ENCODE measurements at places on chromosomes 13 and 19. TPM values are rescaled to one million over a fixed set of nuclear protein-coding genes. Genes with fewer than 3 reads are reported as not detected.

Gene CACNA1A
- total RNA-seq: 0.58 TPM

Gene PAN3
- 19.0 TPM for total RNA-seq

Gene IPO5
- 115 TPM for total RNA-seq

Gene PSG1
- not detected for total RNA-seq

Gene THSD1
- total RNA-seq: 12.5 TPM

Gene WDR18
- 48.5 TPM for total RNA-seq

Gene TUBA3C
- total RNA-seq: not detected

Gene MBOAT7
- total RNA-seq: 83.8 TPM

Gene BRSK1
- total RNA-seq: 15.3 TPM

Gene GSK3A
- total RNA-seq: 42.0 TPM

Gene ONECUT3
- total RNA-seq: not detected

Gene CRLF1
- 15.3 TPM for total RNA-seq

Gene MAP1S
- 61.3 TPM for total RNA-seq

DNA sequence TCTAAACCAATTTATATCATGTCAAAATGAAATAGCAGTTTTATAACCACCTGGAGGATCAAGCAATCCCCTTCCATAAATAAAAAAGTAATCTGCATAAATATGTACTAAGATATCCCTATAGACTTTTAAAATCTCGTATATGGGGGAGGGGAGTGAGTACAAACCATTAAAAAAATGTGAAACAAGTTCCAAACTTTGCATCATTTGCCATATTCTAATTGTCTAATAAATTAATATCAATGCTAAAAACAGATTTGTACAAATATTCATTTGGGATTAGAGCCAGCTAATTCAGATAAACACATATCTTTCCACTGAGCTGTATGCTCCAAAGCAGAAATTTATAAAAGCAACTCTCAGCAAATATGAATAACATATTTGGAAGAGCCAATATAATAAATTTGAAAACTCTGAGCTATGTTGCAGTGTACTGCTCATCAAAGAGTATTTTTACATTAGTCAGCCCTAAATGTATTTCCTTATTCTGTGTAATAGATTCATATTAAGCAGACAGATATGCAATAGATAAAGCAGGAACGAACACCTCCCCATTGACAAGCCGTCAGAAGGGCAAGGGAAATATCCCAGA is 970.2 kb downstream of the EFNB2 start:
- DNase-seq: no peak

GRCh38 chr19:12975221-12975741 is 5.9 kb downstream of the DAND5 start:
- no peak for DNase-seq

DNA sequence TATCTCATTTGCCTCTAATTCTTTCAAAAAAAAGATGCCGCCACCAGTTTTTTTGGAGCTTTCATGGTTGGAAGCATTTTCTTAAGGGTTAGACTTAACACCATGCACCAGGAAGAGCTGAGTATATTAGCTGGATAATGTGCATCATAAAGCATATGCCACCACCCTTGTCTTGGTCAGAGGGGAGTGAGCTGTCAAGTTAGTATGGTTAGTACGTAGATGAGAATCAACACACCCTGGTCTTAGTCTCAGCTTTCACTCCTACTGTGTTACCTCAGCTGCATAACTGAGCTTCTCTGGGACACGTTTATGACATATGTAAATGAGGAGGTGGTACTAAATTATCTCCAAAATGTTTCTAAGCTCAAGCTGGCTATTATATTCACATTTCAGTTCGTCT is 415.6 kb downstream of the DCT start:
- DNase-seq: no peak

DNA sequence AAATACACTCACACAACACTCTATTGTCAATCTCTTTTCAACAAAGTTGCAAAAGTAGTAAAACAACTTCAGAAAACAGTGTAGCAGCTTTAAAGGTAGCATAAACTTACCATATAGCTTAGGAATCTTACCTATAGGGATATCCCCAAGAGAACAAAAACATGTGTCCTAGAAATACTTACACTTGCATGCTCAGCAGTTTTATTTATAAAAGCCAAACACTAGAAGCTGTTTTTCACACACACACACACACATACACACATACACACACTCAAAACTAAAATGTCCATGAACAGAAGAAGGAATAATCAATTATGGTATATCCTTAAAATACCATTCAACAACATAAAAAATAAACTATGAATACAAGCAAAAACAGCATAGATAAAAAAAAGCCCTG is 11.7 kb downstream of the ZNF773 start:
- DNase-seq: no peak

DNA sequence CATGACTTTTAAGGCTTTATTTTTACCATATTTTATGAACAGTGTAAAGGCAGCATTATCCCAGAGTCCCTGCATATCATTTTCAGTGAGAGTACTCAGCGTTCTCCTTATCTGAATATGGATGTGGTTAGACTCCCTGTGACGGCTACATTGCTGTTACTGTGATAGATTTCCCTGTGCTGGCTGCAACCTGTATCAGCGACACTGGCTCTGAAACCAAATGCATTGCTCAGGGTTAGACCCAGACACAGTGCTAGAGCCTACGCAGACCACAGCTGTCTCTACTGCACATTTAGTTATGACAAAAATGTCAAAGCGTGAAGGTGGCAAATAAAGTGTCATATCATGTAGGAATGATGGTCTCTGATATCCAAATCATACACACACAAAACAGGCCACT is 138.0 kb downstream of the ENOX1 start:
- no peak for DNase-seq

- no peak for DNase-seq
Measured at GRCh38 chr13:110232142-110232541, 74.8 kb downstream of the COL4A1 start.

DNA sequence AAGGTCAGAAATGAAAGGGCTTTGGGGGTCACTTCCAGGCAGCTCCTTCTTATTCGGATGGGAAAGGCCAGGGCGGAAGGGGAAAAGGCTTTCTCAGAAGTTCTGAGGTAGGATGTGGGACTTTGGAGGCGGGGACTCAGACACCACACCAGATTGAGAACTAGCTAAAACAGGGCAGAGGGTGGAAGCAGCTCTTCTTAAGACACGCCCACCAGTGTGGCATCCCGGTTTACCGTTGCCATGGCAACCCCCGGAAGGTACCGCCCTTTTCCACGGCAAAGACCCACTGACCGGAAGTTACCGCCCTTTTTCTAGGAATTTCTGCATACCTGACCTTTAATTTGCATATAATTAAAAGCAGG is 3.8 kb upstream of the LILRA5 start:
- peak; percentile 32 for DNase-seq

GRCh38 chr13:77528834-77529500 is 6.5 kb upstream of the SCEL start:
- DNase-seq: no peak

- DNase-seq: no peak
Measured at GRCh38 chr13:107170270-107170931, 602.5 kb upstream of the ARGLU1 start.

DNA sequence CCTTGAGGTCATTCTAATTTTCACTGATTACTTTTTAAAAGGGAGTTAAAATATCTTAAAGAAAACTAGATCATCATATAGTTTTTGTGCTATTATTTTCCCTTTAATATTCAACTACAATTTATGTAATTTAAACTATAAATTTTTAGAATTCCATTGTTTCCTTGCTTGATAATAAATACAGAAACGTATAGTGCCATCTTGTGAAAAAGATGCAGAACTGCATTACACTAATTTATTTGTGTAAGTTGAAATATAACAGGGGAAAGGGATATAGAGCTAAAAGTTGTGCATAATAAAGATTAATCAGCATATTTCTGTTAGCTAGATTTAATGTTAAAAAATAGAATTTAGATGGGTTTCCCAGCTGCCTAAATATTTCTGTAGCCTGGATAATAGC is 61.5 kb upstream of the TDRD3 start:
- no peak for DNase-seq

- DNase-seq: no peak
Measured at GRCh38 chr19:28985201-28985600, 227.8 kb downstream of the UQCRFS1 start.

GRCh38 chr19:56106993-56107392 is 14.1 kb downstream of the ZNF787 start:
- no peak for DNase-seq

GRCh38 chr13:79440958-79441528 is 35.0 kb upstream of the RBM26 start:
- no peak for DNase-seq

- no peak for DNase-seq
Measured at GRCh38 chr13:40341096-40341471, 325.4 kb downstream of the FOXO1 start.

DNA sequence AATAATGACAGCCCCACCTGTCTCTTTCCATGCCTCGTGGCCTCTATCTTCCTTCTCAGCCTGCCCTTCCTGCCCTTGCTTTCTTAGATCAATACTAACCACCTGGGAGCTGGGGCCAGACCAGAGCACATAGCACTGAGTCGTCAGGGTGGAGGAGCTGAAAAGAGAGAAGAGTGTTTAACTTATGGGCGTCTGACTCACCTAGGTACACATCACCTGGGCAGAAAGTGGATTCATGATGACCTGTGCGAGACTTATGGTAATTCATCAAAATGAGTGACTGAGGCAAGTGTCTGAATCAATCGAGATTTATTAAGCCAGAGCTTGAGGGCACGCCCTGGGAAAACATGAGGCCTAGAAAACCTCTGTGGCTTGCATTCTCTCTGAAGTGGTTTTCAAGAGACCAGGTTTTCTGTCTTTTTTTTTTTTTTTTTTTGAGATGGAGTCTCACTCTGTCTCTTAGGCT is 19.2 kb downstream of the CEACAM6 start:
- no peak for DNase-seq

GRCh38 chr19:34120846-34121639 is 51.3 kb upstream of the LSM14A start:
- no peak for DNase-seq

GRCh38 chr19:51123381-51123800 is 1.3 kb upstream of the SIGLEC9 start:
- peak; percentile 50 for DNase-seq

DNA sequence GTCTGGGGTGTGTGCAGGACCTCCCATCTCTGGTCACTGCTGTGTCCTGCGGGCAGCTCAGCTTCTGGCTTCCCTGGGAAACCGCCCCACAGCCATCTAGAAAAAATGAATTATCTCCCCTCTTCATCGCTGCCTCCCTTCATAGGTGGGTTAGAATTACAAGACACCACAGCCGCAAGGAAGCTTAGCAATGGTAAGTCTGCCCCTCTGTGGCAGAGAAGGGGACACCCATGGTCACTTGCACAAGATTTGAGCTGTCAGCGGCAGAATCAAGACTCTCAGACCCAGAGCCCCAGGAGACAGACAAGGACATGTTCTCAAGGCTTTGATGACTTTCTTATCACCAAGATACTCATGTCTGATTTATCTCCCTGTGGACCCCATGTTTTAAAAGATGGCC is 110.8 kb upstream of the PABPC3 start:
- no peak for DNase-seq

DNA sequence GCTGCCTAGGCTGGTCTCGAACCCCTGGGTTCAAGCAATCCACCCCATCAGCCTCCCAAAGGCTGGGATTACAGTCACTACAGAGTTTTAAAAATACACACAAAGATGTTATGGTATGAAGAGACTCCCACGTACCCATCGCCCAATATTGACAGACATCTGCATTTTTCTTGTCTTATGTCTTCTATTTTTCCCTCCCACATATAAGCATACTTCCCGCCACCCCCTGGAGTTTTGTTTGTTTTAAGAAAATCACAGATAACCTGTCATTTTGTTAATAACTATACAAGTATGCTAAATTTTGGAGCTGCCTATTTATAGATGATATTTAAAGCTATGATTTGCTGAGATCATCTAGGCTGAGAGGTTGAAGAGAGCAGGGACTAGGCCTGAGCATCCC is 6.2 kb upstream of the SMG9 start:
- DNase-seq: no peak

DNA sequence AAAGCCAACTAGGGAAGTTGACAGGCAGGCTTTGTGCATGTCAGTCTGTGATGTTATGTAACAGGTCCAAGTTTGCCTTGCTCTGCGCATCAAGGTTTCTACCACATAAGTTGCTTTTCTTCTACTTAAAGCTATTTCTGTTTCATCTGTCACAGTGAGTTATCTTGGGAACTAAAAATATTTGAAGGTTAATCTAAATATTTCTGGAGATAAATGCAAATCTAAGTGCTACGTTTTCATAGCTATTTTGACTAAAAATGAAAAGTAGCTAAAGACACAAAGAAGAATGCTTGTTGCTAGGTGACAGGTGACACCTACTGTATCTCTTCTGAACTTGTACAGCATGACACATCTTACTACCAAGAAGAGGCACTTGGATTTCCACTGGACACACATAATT is 135.6 kb downstream of the KLF12 start:
- DNase-seq: no peak

- no peak for DNase-seq
Measured at GRCh38 chr13:26075498-26075897, 23.7 kb upstream of the SHISA2 start.

DNA sequence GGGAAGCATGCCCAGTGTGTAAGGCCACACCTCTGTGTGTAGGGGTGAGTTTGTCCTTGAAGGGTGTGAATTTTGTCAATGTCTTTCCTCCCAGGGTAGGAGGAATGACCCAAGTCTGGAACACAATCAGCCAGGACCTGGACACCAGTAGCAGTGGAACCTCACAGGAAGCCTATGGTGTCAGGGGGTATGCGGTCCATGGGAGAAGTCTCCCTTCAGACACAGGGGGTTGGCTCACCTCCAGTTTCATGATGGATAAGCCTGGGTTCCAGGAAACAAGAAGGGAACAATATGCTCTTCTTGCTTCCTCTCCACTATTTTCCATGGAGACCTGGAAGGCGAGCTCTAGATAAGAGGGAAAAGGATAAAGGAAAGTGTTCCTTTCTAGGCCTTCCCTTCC is 23.9 kb downstream of the B3GLCT start:
- no peak for DNase-seq

DNA sequence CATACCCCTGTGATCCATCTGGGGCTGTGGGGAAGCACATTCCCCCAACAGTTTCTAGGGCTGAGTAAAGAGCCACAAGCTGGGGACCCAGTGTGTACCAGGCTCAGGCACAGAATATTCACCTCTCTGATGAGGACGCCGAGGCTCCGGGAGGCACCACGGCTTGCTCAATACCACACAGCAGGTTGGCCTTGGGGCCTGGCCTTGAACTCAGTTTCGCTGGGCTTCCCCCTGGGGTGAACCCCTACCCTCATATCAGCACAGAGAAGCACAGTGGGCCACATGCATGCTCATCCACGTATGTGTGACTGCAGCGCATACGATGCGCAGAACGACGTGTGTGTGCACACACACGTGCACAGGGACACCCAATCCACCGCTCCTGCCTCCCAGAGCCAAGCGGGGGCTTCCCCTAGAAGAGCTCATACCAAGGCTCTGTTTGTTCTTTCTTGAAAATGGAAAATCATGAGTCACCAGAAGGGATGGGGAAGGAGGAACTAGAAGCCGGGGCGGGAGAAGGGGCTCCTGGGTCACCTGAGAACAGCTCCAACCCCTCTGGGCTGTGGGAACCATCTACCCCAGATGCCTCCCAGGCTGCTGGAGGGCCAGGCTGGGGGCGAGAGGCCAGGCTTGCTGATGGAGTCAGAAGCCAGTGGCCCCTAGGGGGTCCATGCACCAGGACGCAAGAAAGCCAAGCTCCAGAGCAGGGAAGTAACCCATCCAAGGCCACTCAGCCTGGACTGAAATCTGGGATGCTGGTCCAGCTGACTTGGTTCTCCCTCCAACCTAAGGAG is 4.9 kb upstream of the PDE4C start:
- DNase-seq: no peak

GRCh38 chr19:18119013-18119716 is 21.6 kb downstream of the MAST3 start:
- DNase-seq: no peak

- no peak for DNase-seq
Measured at GRCh38 chr19:10543059-10543419, 665 bp upstream of the ATG4D start.

- DNase-seq: no peak
Measured at GRCh38 chr19:56383826-56384605, 9.3 kb downstream of the ZNF582 start.

Data from chondrocyte (in vitro differentiated cells).